GM12878 (cell line): ENCODE measurements at places on chromosomes 3 and 15.

- no peaks in the 10 kb centered on the region for H3K27me3 ChIP-seq
- peaks cover 1% of the 10 kb centered on the region for H3K36me3 ChIP-seq
- H3K4me3 ChIP-seq = peak overlapping the region; percentile 17
- peaks cover 63% of the 10 kb centered on the region for H3K4me1 ChIP-seq
- H3K27ac ChIP-seq = peak overlapping the region; percentile 71
Observed at GRCh38 chr15:60551781-60552161, 72.8 kb upstream of the ICE2 start.

GRCh38 chr3:162122405-162122804 is 625.8 kb downstream of the OTOL1 start:
- no peaks in the 10 kb centered on the region for H3K36me3 ChIP-seq
- no peaks in the 10 kb centered on the region for H3K27me3 ChIP-seq
- H3K4me1 ChIP-seq = no peaks in the 10 kb centered on the region
- DNase-seq = no peak
- no peak overlapping the region for H3K27ac ChIP-seq

GRCh38 chr15:80777137-80777536 is 2.0 kb upstream of the CEMIP start:
- no peak for DNase-seq
- H3K4me1 ChIP-seq = no peaks in the 10 kb centered on the region
- no peaks in the 10 kb centered on the region for H3K36me3 ChIP-seq
- no peak overlapping the region for H3K4me3 ChIP-seq

GRCh38 chr15:56356616-56357015 is 8.6 kb upstream of the TEX9 start:
- H3K4me1 ChIP-seq = 0 out of 2 replicates have a peak, but pooled peaks cover 3% of the 10 kb centered on the region
- no peak overlapping the region for H3K4me3 ChIP-seq
- DNase-seq = no peak
- H3K27me3 ChIP-seq = no peaks in the 10 kb centered on the region
- no peaks in the 10 kb centered on the region for H3K36me3 ChIP-seq
